ENCODE measurements at places on chromosomes 11 and 22. TPM values are rescaled to one million over a fixed set of nuclear protein-coding genes. Genes with fewer than 3 reads are reported as not detected.
A peak's percentile ranks its signal among the peaks of the same experiment; 100 is the strongest.

GRCh38 chr22:45262931-45263462 lies 21.8 kb upstream of the UPK3A start:
- peak; percentile 75 for DNase-seq

DNA sequence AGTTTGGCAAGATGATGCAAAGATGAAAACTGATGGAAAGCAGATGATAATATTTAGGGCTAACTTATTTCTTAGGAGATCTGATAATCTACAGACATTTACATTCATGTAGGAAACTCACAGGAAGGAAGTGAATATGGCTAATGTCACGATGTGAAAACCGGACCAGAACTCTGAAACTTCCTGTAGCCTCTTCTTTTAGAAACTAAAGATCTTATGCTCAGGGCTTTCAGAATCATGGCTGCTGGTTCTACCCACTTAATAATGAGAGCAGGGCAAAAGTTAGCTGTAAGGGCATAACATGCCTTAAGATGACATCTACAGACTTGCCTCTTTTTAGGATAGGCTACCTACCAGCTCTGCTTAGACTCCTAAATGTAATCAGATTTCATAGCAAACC lies 15.2 kb downstream of the CPSF7 start:
- DNase-seq, result no peak

- DNase-seq, result no peak
These were observed 53.1 kb downstream of the AP2A2 start for GRCh38 chr11:978781-979180.

- DNase-seq, result no peak
These were observed 61.6 kb downstream of the C22orf31 start for GRCh38 chr22:28999919-29000556.

DNA sequence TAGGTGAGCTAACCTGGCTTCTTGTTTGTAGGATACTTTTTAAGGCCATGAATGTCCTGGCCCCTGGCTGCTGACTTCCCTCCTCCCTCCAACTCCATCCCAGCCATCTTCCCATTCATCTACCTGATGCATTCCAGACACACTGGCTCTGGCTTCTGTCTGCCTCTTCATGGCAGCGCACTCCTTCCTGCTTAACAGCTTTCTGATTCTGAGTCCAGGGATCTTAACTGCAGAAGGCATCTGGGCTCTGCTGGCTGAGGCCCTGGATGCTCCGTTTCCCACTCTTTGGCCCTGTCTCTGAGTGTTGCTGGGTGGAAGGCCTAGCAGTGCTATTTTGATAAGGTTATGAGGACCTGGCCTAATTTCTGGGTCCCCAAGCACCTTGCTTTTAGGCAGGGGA lies 1.8 kb upstream of the THY1 start:
- DNase-seq, result peak; percentile 48

DNA sequence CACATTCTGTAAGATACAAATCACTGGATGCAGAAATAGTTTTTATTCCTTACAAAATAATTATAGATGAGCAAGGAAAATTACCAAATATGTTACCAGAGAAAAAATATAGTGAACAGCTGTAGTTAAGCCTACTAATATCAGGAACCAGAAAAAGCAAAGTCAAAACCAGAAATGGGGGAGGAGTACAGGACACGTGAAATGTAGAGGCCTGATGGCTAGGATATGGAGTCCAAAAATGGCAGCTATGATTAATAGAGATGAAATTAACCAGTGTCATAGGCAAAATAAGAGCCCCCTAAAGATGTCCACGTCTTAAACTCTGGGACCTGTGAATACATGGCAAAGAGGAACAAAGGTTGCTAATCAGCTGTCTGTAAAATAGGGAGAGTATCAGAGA lies 34.1 kb downstream of the MRE11 start:
- DNase-seq, result no peak

- no peak for DNase-seq
These were observed 53.8 kb upstream of the MPEG1 start for GRCh38 chr11:59266491-59266890.

DNA sequence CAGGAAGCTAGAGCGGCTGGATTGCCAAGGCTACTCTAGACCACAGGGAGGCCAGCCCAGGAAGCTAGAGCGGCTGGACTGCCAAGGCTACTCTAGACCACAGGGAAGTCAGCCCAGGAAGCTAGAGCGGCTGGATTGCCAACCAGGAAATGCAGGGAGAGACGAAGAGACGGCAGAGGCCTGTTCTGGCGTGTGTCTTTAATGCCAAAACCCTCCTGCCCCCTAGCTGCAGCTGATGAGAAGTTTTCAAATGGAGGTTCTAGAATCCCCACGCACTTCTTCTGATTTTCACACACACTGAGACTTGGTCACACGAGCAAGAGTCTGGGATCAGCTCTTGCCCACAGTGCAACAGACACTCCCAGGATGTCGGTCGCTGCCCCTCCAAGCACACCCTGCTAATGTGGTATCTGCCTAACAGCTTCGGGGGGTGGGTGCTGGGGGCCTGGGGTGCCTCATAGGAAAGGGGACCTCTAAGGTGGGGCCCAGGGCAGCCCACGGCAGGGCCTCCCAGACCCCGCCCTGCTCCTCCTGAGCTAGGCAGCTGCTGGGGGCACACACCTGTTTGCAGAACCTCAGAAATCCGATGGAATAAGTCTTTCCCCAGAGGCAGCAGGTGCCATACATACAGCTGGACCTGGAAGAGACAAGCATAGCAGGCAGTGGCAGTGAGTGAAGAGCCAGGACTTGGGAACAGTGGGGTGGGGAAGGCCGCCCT lies 28.5 kb downstream of the MAFF start:
- peak; percentile 74 for DNase-seq

The NXPE4 gene
- total RNA-seq, result not detected

The NEFH gene
- total RNA-seq, result 0.62 TPM

The C11orf87 gene
- total RNA-seq, result not detected

Data from tongue (tissue), 3 donors.